NT2/D1 (cell line): ENCODE measurements at places on chromosomes 12 and 14.
A peak's percentile ranks its signal among the peaks of the same experiment; 100 is the strongest.

- DNase-seq: no peak
Observed at GRCh38 chr12:88241862-88242570, 99.9 kb downstream of the TMTC3 start.

DNA sequence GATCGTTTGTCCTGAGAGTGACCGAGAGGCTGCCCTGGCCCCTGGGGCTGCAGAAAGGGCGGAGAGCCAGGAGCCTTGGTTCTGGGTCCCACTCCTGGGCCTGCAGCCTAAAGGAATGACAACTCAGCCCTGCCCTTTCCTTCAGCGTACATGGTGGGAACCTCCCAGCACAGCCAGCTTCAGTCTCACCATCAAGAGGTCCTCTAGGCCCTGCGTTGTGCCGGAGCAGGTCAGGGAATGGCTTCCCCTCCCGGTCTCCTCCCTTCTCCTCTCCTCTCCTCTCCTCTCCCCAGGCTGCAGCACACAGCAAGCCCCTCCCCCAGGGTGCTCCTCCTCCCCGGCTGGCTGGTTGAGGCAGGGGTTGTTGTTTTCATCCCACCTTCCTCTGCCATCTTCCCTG, 44.6 kb upstream of the TUNAR start:
- no peak for DNase-seq

- DNase-seq: no peak
Observed at GRCh38 chr14:63523735-63524426, 19.3 kb downstream of the PPP2R5E start.

- DNase-seq: no peak
Observed at GRCh38 chr14:76929927-76930326, 98.6 kb downstream of the IRF2BPL start.

- DNase-seq: no peak
Observed at GRCh38 chr12:123958462-123958861, 14.2 kb downstream of the CCDC92 start.

DNA sequence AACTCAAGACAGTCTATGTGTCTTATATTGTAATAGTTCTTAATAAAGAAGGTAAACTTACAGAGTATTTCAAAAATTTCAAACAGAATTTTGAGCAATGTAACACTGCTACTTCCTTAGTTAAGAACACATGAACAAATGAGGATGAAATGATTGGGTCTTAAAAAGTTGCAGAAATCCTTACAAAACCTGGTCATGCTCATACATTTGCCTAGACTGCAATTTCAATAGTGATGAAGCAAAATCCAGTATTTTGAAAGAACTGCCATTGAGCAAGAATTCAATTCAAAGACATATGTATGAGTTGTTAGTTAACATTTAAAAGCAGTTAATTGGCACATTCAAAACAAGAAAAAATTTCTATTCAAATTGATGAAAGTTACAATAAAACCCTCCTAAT, 17.8 kb upstream of the HIF1A start:
- no peak for DNase-seq

DNA sequence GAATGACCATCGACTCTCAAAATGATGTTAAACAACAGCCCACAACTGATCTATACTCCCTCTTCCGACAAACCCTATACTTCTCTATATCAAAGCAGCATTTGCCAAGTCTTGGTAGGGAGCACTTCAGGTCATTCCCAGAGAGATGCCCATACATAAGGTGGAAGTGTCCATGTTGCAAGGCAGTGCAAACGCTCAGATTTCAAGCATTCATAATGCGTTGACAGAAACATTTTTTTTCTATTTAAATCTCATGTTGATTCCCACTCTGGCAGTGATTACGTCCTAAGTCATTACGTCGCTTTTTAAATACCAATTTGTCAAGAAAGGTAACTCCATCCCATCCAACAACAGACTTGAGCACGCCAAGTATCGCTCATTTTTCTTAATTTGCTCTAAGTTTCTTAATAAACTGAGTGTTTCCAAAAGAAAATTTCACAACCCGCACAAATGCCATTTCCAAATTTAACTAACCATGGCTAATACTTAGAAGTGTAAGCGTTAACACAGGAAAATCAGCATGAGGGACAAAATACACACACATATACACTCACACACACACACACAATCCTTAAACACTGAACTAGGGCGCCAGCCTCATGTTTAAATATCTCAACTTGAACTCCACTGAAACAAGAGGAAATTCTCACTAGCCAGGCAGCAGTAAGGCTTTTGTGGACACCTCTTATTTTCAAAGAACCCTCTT, 1.1 kb downstream of the GXYLT1 start:
- DNase-seq: no peak

DNA sequence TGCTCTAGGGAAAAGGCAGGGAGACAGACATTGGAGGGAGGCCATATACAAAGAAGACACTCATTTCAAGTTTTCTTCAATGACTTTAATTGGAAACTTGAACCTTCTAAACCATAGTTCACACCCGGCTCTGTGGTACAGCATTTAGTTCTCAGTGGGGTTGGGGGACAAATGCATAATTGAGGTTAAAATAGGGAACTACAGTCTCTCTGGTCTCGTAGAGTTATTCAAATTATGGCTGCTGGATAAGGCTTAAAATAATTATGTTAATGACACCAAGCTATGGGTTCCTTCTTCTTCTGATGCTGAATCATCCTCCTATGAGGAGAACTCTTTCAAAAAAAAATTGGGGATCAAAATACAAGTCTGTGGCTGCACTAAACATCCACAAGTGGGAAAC, 3.8 kb upstream of the RPAP3 start:
- no peak for DNase-seq

DNA sequence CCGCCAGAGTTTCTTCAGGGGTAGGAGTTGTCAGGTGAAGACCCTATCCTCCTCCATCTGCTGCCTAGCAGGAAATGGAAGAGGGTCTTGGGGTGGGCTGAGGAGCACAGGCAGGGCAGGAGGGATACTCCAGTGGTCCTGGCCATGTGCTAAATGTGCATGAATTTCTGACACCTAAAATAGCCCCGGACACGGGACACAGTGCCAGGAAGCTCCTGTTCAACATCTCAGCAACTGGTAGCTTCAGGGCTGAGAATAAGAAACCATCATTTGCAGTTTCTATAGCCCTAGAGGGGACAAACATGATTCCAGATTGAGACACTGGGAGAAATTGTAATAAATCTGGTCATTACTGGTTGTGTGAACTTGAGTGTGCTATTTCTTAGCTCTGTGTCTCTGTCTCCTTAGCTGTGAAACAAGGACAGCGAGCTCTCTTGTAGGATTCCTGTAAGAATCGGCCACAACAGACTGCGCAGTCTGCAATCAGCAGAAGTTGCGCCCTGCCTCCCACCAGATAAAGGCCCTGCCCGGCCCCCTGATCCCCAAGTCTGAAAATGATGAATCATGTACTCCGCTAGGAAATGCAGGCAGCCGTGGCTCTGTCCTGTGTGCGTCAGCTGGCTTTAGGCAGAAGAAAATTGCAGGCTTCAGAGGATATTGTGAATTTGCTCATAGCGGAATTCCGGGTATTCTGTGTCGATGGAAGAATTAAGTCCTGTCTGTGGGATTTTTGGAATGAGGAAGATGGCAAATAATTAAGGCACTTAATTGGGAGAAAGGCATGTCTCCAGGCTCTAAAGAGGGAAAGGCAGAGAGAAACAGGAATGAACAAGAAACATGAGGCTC, 35.2 kb upstream of the MEG3 start:
- DNase-seq: no peak

DNA sequence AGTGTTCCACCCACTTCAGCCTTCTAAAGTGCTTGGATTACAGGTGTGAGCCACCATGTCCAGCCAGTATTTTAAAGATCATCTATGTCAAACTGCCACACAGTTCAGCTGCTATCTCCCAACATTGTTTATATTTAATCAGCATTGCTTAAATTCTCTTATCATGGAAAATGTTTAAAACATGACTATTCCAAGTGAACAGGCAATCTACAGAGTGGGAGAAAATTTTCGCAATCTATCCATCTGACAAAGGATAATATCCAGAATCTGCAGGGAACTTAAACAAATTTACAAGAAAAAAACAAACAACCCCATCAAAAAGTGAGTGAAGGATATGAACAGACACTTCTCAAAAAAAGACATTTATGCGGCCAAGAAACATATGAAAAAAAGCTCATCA, 69.4 kb upstream of the NAV3 start:
- no peak for DNase-seq

- peak; percentile 51 for DNase-seq
Observed at GRCh38 chr12:92987362-92987761, 58.3 kb upstream of the EEA1 start.

DNA sequence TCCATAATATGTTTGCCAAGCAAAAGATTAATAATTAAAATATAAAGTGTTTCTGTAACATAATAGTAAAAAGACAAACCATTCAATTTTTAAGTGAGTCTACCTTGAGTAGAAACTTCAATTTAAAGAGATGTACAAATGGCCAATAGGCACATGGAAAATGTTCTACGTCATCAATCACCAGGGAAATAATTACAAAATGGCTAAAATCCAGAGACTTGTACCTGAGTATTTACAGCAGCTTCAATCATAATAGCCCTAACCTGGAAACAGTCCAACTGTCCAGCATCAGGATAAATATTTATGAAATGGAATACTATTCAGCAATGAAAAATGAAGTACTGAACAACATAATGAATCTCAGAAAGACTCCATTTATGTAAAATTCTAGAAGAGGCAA, 95.5 kb upstream of the FAR2 start:
- no peak for DNase-seq

DNA sequence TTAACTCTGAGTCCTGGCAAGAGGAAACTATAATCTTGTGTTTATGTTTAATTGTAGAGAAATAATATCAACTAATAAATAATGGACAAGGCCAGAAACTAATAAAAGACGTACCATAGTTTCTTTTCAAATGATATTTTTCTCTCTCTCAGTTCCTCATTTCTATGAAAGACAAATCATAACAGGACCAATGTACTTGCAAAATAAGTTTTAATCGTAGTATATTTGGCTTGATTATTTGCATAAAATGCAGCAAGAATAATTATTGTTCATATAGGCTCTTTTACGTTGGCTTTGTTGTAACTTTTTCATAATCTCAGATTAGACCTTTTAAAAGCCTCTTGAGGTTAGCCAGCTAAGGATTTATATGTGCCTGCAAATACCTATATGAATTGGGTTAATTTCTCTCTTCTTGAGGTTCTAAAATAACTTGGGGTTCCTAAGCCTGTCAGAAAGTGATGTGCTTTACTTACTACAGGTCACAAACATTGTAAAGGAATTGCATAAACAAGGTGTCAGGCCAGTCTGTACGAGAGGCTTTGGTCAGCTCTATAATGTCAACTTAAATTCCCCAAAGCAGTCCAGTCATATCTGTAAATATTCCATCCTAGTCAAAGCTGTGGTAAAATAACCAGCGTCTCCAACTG, 152.8 kb upstream of the PTPRQ start:
- no peak for DNase-seq

- DNase-seq: no peak
Observed at GRCh38 chr14:73787486-73788316, 63.9 kb upstream of the PTGR2 start.

- no peak for DNase-seq
Observed at GRCh38 chr12:25322918-25323531, 72.3 kb upstream of the KRAS start.

DNA sequence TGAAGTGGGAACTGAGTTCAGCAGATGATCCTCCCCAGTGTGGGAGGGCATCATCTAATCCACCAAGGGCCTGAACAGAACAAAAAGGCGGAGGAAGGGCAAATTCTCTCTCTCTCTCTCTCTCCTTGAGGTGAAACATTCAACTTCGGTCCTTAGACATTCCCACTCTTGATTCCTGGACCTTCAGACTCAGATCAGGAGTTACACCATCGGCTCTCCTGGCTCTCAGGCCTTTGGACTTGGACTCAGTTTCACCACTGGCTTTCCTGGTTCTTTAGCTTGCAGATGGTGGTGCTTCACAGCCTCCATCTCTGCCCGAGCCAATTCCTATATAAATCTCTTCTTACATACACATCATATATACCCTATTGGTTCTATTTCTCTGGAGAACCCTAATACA, 73.2 kb downstream of the SPPL3 start:
- DNase-seq: no peak

DNA sequence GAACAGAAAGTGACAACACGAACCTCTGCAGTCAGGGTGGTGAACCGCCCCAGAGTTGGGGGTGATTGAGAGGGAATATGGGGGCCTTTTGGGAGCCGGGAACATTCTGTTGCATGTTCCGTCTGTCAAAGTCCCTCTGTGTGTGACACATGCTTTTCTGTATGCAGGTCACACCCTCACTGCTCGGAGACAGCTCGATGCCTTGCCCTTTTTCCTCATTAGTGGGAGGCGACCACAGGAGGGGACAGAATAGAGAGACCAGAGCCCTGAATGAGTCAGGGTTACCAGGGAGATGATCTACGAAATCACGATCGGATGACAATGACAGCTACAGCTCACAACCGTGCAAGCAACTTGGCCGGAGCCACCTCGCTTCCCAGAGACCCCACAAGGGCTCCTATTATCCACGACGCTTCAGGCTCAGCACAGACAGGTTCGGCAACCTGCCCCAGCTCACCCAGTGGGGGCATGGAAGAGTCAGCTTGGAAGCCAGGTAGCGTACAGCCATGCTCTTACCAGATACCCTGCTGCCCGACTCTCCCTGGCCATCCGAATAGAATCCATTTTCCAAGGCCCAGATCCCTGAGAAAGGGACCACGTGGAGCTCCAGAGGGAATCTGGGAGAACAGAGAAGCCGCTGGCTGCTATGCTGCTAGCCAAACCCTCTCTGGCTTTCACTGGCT, 38.8 kb downstream of the TESC start:
- DNase-seq: no peak

GRCh38 chr14:22221508-22221907, 367.5 kb downstream of the DAD1 start:
- DNase-seq: no peak

DNA sequence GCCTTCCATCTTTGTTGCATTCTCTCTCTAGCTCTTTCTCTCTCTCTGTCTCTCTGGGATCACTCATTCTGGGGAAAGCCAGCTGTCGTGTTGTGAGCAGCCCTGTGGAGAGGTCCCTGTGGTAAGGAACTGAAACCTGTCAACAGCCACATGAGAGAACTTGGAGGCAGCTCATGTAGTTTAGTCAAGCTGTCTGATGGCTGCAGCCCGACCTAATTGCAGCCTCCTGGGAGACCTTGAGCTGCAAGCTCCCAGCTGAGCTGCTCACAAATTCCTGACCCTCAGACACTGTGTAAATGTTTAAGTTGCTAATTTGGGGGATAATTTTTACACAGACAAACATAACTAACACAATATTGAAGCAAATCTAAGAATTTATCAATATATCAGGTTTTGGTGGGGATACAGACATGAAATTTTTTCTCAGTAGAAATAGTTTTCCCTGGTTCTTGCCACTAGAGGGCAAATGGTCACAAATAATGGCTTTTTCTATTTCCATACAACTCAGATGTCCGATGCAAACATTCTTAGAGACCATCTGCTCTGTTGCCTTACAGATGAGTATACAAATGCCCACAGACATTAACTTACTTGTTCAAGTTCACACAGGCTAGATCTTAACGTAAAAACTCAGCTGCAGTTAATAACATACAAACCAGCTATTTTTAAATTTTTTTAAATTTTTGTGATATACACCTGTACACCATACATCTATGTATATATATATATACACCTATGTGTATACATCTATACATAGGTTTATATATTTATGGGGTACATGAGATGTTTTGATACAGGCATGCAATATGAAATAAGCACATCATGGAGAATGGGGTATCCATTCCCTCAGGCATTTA, 15.5 kb upstream of the KRR1 start:
- peak; percentile 43 for DNase-seq
